ENCODE measurements at places on chromosomes 13 and 19. TPM values are rescaled to one million over a fixed set of nuclear protein-coding genes. Genes with fewer than 3 reads are reported as not detected.

TNNT1 gene
- polyA plus RNA-seq, result not detected

UNC13A gene
- polyA plus RNA-seq, result 0.06 TPM

DOCK9 gene
- 14.0 TPM for polyA plus RNA-seq

LRG1 gene
- 2.2 TPM for polyA plus RNA-seq

SLC6A16 gene
- polyA plus RNA-seq, result 1.5 TPM

ZNF665 gene
- polyA plus RNA-seq, result 2.2 TPM

SHISA2 gene
- polyA plus RNA-seq, result 3.4 TPM

KLK11 gene
- not detected for polyA plus RNA-seq
